Frontal cortex (tissue), 4 donors: ENCODE measurements at places on chromosomes 7 and 10.

GRCh38 chr7:25196132-25196896 lies 32.0 kb downstream of the NPVF start:
- DNase-seq: no peak

- no peak for DNase-seq
These were observed 7.1 kb downstream of the COBL start for GRCh38 chr7:51309361-51310130.

- no peak for DNase-seq
These were observed 262.3 kb downstream of the NEBL start for GRCh38 chr10:20634839-20635238.

GRCh38 chr7:17063045-17063383 lies 181.2 kb upstream of the AGR3 start:
- DNase-seq: no peak

DNA sequence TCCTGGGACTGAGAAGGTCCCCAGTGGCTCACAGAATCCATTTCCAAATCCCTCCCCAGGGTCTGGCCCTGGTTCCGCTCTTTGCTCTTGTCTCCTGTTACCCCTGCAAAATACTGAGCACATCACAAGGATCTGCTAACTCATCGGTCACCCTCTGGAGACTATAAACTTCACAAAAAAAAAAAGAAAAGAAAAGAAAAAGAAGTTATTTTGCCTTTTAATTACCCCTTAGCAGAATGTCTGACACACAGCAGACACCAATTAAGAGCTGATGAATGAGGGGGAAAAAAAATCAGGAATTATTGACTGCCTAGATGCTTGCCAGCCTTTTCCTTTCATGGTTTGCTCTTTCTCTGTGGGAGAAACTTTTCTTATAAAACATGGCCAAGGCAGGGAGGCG lies 578.7 kb downstream of the GRID1 start:
- no peak for DNase-seq

GRCh38 chr10:11063856-11064255 lies 46.2 kb downstream of the CELF2 start:
- DNase-seq: no peak

- no peak for DNase-seq
These were observed 59.0 kb upstream of the CHST15 start for GRCh38 chr10:124152139-124153022.

GRCh38 chr7:158821171-158822031 lies 7.9 kb downstream of the ESYT2 start:
- no peak for DNase-seq

DNA sequence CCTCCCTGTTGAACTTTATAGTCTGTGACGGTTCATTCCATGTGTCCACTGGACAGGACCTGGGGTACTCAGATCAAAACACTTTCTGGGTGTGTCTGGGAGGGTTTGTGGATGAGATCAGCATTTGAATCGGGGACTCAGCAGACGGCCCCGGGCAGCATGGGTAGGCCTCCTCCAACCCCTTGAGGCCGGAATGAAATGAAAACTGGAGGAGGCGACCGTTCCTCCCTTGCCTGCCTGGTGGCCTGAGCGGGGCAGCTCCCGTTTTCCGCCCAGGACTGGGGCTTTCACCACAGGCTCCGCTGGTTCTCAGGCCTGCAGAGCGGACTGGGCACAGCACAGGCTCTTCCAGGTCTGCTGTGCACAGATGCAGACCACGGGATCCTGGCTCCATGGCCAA lies 247.7 kb downstream of the MAD1L1 start:
- DNase-seq: no peak

DNA sequence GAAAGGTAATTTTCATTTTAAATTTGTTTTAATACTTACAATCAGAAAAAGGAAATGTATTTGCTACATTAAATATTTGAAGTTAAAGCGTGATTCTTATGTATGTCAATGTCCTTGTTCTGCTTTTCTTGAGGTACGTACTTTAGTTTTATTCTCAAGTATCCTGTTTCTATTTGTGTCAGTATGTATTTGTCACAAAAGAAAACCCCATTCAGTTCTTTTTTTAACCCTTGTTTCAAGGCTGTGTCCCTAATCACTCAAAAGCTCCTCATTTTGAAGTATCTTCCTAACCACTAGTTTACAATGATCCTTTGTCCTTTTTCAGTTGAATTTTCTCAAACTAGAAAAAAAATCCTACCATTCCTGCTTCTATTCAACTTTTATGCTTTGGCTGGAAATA lies 25.2 kb downstream of the NHLRC2 start:
- DNase-seq: no peak

GRCh38 chr10:119284679-119285096 lies 77.3 kb downstream of the GRK5 start:
- no peak for DNase-seq

GRCh38 chr10:91340613-91341362 lies 69.4 kb upstream of the HECTD2 start:
- peak; percentile 41 for DNase-seq

DNA sequence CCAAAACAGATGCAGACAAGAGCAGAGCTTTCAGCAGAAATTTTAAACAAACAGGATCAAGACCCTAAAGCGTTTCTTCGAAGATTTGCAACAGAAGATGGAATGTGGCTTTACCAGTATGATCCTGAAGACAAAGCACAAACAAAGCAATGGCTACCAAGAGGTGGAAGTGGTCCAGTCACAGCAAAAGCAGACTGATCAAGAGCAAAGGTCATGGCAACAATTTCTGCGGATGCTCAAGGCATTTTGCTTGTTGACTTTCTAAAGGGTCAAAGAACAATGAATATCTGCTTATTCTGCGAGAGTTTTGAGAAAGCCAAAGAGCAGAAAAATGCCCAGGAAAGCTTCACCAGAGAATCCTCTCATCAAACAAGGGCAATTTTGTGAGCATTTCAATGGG lies 130.4 kb downstream of the MBL2 start:
- no peak for DNase-seq

DNA sequence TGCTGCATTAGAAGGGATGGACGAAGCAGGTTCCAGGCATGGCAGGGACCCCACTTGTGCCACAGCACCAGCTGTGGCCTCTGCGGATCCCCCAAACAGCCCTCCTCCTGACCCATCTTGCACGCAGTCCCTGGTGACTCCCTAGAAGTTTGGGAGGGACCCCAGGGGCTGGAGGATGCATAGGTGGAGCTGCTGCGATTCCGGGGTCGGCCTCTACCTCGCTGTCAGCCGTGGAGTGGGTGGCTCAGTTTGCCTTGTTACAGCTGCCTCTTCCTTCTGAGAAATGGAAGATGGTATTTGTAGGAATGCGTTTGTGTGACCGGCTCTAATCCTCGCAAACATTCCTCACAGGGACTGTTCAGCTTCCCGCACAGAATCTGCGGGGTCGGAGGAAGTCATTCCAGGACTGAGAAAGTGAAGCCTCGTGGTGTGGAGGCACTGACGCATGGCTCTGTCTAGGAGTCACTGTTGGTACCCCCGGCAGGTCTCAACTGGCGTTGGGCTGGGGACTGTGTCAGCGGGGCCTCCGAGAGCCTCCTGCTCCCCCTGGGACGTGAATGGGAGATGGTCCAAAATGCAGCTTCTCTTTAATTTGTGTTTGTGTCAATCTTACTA lies 17.5 kb downstream of the PWWP2B start:
- DNase-seq: no peak

DNA sequence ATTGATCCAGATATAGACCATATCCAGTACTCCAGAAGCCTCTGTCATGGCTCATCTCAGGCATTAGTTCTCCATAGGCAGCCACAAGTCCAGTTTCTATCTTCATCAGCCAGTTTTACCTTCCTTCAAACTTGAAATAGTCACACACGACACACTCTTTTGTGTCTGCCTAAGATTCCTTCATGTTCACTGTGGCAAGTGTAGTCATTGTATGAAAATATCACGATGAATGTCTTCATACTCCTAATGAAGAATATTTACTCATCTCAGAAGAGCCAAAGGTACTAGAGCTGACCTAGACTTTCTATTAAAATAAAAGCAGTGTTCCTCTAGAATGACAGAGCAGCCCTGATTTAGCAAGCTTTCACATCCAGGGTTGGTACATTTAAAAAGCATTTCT lies 230.7 kb downstream of the SNX13 start:
- DNase-seq: no peak

DNA sequence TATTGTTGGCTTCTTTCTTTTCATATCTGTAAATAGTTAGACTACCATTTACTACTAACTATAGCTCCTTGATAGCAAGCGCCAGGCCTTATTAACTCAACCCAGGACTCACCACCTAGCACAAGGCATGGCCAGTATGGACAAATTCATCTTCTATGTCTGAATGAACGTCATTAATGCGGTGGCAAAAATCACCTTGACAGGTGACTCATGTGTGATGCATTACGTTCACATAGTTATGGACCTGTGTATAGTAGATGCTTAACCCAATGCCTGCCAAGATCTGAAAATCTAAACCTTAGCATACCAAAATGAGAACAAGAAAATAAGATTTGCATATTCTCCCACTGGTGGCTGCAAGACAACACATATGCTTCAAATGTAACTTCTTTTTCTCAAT lies 300.8 kb downstream of the PARD3 start:
- DNase-seq: no peak

- no peak for DNase-seq
These were observed 139.2 kb upstream of the NAMPT start for GRCh38 chr7:106423821-106424475.

- DNase-seq: no peak
These were observed 154.3 kb downstream of the PHF14 start for GRCh38 chr7:11127988-11128387.

- no peak for DNase-seq
These were observed 101.4 kb upstream of the STEAP1B start for GRCh38 chr7:22601408-22601807.

GRCh38 chr7:146150153-146150552 lies 33.6 kb downstream of the CNTNAP2 start:
- no peak for DNase-seq

GRCh38 chr7:70586822-70587221 lies 545.1 kb upstream of the GALNT17 start:
- DNase-seq: no peak

GRCh38 chr10:90872648-90873020 lies 860 bp downstream of the RPP30 start:
- DNase-seq: no peak
